ENCODE measurements at places on chromosomes 6 and 20. TPM values are rescaled to one million over a fixed set of nuclear protein-coding genes. Genes with fewer than 3 reads are reported as not detected.

- no peak for DNase-seq
Measured at GRCh38 chr6:10383331-10384090, 31.4 kb downstream of the TFAP2A start.

GRCh38 chr20:50538276-50538675 is 28.1 kb downstream of the PTPN1 start:
- no peak for DNase-seq

- DNase-seq = no peak
Measured at GRCh38 chr20:63249891-63250290, 4.4 kb downstream of the NKAIN4 start.

- DNase-seq = no peak
Measured at GRCh38 chr6:26273673-26274588, 91.1 kb upstream of the BTN3A2 start.

DNA sequence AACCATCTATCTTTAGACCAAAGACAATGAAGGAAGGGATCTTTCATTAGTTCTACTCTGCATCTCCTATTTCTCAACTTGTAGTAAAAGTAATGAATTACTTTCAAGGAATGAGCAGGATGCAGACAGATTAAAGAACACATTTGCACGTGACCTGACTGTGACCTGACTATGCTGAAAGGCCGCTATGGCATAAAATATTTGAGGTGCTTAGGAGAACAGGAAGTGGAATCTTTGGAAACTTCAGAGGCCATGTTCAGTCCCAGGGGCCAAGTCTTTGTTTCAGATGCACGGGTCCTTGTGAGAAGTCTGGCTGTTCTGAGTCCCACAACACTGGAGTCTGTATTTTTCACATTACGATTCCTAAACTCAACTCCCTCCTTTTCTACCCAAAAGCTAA is 41.0 kb downstream of the NINL start:
- no peak for DNase-seq

DNA sequence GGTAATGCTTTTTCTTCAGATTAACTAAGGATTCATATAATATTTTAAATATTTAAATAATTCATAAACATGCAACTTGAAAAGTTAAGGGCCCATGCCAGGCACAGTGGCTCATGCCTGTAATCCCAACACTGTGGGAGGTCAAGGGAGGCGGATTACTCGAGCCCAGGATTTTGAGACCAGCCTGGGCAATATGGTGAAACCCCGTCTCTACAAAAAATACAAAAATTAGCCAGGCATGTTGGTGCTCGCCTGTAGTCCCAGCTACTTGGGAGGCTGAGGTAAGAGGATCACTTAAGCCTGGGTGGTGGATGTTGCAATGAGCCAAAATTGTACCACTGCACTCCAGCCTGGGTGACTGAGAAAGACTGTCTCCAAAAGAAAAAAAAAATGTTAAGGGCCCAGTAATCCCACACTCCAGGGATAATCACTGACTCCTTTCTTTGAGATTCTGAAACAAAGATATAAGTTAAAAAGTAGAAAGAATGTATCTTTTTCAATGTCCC is 7.9 kb upstream of the RIN2 start:
- no peak for DNase-seq

DNA sequence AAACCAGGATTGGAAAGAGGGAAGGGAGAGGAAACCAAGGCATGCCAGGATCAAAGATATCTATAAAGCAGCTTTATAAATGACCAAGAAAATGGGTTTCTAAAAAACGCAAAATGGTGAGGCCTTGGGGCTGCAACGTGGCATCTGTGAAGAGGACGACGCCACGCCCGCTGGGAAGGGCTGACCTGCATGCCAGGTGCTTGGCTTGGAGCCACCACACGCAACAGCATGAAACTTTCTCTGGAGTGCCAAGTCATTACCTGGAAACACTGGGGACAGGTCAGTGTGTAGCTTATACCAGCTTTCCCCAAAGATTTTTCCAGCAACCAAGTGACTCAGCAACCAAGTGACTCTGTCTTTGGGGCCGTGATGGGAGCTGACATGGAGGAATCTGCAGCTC is 82.5 kb downstream of the POPDC3 start:
- DNase-seq = no peak

- DNase-seq = no peak
Measured at GRCh38 chr6:147132889-147133288, 71.3 kb upstream of the STXBP5 start.

DNA sequence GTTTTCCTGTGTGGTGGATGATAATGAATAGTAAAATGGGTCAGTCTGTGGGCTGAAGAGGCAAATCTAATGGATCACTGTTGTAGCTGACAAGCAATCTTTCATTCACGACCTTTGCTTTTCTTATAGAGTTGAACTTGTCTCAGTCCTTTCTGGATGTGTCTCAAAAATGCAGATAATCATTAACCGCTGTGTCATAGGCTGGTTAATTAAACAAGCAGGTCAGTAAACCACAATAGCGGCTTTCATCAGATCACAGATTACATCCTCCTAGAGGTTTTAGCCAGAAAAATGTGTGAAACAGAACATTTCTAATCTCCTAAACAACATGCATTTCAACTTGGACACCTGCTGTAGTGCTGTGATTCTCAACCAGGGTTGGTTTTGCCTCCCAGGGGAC is 2.5 kb upstream of the METTL24 start:
- no peak for DNase-seq

- DNase-seq = no peak
Measured at GRCh38 chr20:10939331-10939941, 265.6 kb upstream of the JAG1 start.

GRCh38 chr20:31638317-31638716 is 605 bp downstream of the COX4I2 start:
- DNase-seq = no peak

DNA sequence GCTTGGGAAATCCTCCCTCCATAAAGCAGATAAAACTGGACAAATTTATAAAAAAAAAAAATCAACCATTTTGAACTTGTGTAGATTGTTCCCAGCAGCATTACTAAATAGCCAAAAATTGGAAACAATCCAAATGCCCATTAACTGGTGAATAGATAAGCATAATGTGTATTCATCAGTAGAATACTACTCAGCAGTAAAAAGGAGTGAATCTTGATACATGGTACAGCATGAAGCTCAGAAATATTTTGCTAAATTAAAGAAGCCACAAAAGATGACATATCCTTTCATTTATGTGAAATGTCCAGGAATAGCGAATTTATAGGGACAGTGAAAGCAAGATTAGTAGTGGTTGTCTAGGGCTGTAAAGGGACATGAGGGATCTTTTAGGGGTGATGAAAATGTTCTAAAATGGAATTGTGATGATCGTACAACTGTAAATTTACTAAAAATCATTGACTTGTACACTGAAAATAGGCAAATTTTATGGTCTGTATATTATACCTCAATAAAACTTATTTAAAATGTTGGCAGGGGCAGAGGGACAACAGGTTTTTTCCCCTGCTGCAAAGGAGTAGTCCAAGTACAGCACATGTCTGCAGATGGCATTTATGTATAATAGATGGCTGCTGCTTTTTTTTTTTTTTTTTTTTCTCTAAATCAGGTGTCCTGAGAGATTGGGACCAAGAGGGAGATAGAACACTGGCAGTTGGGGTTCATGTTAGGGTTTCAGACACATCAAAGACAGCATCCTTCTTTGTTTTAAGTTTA is 59.5 kb downstream of the CBFA2T2 start:
- DNase-seq = no peak

GRCh38 chr20:58179432-58180099 is 48.9 kb downstream of the ANKRD60 start:
- no peak for DNase-seq

NR2E1 gene
- total RNA-seq = not detected

FAM83C gene
- not detected for total RNA-seq

GGTLC1 gene
- not detected for total RNA-seq

All from thoracic aorta (tissue), 2 donors.